ENCODE measurements at places on chromosomes 7 and 10.

DNA sequence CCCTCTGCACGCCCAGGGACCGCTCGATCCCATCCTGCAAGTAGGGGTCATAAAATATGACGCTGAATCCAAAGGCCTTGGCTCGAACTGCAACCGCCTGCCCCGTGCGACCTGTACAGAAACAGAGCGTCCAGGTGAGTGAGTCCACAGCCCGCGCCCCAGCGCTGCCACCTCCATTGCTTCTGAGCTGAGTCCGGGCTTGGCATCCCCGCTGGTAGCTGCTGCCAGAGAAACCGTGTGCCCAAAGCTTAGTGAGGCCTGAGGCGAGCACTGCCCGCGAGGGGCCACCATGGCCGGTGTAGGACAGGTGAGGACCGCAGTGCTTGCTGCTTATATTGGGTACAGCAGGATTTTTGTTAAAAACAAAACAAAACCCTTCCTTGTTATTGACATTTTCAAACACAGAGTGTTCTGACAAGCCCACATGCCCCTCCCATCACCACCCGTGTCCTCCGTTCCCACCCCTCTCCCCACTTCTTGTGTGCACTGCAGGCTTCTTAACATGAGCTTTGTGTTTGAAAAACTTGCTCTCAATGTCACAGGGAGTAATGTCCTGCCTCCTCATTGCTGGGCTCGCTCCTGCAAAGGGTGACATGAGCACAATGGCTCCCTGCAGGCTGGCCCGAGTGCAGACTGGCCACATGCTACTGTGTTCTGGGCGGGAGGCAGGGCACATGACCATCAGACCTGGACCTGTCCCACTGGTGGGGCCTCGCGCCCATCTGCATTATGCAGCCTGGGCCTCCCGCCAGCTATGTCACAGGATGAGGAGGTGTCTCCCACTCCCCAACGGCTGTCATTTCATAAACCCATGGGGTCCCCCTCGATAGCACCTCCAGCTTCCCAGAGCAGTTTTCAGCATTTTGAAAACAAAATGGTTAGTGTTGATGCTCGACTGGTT lies 52.9 kb downstream of the ZRANB1 start:
- no peak for DNase-seq

- DNase-seq, result no peak
These were observed 142.0 kb upstream of the ADO start for GRCh38 chr10:62662486-62662885.

DNA sequence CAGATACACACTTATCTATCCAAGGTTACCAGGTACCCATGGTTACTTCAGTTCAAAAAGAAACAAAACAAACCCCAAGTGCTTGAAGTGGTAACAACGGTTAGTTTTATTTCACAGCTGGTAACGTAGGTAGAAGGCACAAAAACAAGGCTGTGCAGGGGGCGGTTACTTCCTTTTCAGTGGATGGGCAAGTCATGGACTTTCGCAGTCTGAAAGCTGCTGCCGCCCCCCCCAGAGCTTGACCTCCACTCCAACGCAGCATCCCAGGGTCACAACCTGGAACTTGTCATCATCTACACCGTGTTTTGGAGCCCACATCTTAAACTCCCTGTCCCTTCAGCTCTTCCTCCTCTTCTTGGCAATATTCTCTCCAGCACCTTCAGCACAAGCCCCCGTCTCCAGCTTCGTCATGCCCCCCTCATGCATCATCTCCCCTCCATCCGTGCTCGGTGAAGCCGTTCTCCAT lies 181.2 kb upstream of the ITGB1 start:
- no peak for DNase-seq

- no peak for DNase-seq
These were observed 48.6 kb upstream of the ADO start for GRCh38 chr10:62755662-62756653.

GRCh38 chr10:48493083-48493871 lies 111.6 kb downstream of the ARHGAP22 start:
- no peak for DNase-seq

GRCh38 chr10:77180794-77181193 lies 456.8 kb downstream of the KCNMA1 start:
- DNase-seq, result no peak

GRCh38 chr7:120973849-120974248 lies 14.7 kb upstream of the CPED1 start:
- DNase-seq, result no peak

DNA sequence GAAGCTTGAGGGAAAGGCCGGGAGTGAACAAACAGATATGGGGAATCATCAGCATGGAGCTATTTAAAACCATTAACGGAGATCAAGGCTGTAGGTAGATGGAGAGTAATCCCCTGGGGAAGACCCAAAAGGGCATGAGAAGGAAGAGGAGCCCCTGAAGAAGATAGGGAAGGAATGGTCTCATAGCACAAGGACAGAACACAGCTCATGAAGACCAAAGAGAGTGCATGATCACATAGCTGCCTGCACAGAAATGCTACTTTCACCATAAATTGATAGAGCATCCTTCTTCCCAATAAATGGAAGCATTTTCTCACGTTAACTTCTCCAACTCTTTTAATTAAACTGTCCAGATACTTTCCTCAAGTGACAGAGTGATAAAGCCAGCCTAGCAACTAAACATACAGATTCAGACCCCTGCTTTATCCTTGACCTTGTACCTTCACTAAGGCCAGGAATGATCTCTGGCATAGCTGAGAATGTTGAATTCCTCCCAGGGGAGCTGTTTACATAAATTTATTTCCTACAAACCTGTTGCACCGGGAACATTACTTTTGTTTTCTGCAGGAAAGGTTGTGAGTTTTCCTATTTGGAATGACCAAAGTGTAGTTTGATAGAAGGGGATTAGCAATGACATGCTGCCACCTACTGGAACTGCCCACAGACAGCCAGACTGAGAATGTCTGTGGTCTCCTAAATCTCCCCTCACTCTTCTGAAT lies 110.8 kb upstream of the LRGUK start:
- DNase-seq, result peak; percentile 40

GRCh38 chr10:43953672-43954071 lies 305.0 kb upstream of the ZNF32 start:
- DNase-seq, result no peak

DNA sequence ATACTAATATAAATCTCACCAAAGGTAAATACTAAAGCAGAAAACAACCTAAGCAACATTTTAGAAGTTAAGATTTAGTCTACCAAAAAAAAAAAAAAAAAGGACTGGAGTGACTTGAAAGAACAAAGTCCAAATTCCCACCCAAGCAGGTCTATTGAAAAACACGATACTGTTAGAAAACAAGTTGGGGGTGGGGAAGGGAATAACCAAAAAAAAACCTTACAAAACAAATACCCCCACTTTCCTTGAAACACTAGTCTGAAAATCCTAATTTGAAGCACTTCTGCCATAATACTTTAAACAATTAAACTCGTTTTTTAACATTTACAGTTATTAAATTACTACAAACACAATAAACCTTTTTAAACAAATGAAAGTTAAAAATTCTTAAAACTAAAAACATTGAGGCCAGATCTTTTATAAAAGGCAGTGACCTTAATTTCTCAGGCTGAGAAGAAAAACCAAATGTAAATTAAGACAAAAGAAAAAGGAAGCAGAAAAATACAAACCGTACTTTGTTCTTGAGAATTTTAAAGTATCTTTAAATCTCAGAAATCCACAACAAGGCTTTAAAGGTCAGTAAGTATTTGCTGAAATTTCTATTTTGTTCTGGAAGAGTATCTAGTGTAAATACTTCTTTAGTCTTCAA lies 135.1 kb downstream of the NRBF2 start:
- DNase-seq, result no peak

DNA sequence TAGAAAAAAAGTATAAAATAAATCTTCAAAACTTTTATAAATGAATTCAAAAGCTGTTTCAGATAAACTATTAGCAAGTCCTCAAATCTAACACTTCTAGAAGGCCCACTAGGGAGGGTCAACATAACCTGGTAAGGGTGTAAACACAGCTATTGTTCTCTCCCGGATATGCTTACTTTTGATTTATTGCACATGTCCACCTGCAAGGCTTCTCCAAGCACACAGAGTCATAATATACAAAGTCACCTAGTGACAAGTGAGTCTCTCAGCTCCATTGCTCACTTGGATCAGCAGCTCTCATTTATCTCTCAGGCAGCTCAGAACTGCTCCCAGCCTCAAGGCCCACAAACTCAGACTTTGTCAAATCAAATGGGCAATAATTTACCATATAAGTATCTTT lies 44.0 kb upstream of the COL1A2 start:
- no peak for DNase-seq

DNA sequence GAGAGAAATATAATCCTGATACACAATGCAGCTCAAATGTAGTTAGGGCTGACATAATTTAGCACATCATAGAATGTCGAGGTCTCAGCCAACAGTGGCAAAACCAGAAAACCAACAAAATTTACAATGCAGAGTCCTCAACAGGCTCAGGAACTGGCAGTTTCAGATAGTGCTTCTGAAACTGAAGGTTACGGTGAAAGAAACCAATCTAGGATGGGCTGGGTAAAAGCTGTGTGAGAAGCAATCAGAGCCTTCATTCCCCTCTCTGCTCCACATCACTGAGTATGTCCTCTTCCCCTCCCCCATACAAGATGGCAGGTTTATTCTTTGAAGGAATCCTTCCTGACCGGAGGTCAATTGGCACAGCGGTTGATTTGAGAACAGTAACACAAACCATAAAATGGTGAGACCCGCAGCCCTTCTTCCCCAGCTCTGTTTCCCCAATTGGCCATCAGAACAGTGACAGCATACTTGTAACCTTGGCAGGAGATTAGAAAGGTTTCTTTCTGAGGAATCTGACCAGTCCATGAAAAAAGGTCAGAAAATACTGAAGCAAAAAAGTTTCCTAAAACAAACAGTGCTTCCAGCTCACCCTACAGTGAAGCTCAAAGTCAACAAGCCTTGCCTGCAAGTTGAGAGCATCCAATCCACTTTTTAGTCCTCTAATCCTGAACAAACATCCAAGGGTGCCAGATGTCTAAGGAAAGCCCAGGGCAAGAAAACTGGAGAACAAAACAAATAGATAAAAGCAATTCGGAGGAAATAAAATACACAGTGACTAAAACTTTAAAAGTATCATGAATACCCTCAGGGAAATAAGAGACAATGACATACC lies 53.9 kb upstream of the IL6 start:
- DNase-seq, result no peak

DNA sequence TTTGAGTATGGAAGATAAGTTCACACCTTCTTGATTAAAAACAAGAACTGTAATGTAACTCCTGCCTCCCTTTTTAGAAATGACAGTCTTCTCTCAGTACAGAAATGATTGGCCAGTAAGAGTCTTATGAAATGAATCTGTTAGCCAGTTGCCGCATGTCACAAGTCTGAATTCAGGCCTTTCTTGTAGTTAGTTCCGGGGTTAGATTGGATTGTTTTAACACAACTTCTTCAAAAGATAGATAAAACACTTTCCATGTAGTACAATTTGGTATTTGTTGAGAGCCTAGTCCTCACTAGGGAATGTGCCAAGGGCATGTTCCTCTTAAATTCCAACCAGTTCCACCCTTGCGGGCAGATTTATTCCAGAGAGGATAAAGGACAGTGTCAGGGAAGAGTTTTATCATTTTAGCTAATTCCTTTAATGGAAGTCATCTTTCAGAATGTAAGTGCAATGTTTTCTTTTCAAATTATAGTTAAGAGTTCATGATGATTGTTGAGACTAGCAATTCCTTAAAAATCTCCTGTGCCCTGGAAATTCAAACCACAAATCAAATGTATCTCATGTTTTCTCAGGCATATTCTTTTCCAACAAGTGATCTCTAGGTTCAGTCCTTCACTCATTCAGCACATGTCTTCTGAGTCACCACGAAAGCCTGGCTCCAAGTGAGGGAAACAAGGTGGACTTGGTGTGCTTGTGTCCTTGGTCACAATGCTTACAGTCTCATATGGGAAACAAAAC lies 4.1 kb downstream of the FHIP2A start:
- DNase-seq, result no peak

DNA sequence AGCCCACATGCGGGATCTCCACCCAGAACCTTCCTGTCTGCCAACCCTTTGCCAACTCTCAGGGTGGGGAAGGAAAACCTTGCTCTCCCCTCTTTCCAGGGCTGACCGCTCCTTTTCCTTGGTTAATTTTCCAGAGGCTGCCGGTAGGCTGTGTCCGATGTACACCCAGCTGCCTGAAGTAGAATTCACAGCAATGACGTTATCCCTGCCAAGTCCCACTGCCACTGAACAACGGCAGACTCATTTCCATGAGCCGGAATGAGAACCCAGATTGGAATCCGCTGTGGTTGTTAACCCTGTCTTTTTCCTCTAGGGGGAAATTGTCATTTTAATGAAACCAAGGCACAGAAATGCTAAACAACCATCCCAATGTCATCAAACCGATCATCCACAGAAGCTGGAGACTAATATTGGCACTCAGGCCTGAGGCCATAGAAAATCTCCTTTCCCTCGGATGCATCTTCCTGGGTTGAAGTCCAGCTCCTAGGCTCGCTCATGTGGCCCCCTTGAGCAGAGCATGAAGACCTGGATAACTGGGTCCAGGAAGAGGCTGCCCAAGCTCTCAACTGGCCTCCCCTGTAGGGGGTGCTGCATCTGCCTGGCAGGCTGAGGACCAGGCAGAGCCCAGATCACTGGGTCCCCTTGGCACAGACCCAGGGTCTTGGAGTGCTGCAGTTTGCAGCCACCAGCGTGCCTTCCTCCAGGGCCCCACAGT lies 30.4 kb downstream of the KLRG2 start:
- DNase-seq, result no peak

DNA sequence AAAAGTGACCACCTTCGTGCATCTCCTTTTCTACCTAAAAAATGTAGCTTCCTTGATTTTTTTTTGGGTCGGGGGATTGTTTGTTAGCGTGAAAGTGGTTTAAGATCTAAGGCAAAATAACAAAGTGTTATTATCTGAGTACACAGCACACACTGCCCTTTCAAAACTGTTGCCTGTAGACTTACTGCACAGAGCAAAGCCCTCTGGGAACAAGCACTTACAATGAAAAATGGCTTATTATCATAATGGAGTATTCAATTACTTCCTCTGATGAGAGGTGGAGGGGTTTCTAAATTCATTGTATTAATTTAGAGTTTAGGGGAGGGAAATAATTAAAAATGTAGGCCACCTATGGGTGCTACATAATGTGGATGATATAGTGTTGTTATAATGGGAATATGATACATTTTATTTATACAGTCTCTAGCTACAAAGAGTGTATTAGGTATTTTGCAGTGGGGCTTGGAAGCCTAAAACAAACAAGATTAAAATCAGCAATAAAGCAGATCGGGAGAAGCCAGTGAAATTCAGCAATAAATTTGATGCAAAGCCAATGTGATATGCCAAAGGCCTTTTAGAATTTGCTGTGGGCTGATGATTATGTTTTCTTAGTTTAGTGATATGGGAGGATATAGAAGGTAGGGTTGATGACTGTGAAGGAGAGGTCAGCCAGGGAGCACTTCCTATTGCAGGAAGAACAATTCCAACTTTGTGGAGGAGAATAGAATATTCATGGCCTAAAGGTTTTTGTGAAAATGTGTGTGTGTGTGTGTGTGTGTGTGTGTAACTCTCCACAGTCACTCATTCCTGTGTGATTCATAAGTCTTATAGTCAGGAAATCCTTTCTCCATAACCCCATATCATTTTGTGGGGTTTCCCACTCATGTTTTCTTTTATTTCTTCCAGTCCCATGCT lies 17.7 kb upstream of the EXOC4 start:
- DNase-seq, result no peak
